ENCODE measurements at places on chromosomes 3 and 15.

DNA sequence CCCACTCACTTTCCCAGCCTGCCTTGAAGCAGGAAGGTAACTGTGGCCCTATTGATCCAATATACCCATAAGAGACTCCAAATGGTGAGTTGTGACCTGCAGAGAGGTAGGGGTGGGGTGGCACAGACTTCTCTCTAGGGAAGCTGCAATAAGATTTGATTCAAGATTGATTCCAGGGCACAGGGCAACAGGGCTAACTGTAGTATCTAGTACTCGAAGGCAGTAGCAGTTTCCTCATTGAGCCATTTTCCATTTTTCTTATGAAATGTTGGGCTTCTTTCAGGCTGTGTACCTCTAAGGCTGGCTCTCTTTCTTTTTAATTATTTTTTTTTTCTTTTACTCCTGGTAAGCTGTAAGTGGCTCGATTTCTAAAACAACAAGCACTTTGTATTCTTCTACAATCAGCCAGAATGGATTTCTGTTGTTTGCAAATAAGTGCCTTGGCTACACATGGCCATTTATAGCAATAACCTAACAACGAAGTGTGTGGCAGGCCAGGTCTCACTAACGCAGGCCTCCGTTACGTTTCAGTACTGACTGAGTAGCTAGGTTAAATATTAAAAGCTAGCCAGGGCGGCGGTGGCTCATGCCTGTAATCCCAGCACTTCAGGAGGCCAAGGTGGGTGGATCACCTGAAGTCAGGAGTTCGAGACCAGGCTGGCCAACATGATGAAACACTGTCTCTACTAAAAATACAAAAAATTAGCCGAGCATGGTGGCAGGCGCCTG is 19.3 kb downstream of the CCDC12 start:
- DNase-seq: no peak

DNA sequence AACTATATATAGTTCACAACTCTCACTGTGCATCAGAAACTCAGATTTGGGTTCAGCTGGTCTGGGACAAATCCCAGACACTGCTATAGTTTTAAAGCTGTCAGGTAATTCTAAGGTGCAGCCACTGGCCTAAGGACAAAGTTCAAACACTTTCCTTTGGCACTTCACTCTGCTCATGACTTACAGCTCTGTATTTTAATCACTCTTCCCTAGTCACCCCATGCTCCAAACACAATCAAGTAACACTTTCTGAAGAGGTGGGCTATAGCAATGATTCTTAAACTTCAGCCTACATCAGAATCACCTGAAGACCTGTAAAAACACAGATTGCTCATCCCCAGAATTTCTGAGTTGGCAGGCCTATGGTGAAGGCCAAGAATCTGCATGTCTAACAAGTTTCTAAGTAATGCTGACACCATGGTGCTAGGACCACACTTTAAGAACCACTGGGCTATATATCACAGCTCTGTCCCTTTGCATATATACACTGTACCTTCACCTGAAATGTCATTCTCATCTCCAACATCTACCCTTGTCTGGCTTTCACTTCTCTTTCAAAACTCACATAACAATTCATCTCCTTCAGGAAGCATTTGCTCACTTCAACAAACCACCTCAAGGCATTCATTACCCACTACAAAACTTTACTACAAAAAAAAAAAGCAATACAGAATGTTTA is 21.4 kb downstream of the STAG1 start:
- DNase-seq: no peak

DNA sequence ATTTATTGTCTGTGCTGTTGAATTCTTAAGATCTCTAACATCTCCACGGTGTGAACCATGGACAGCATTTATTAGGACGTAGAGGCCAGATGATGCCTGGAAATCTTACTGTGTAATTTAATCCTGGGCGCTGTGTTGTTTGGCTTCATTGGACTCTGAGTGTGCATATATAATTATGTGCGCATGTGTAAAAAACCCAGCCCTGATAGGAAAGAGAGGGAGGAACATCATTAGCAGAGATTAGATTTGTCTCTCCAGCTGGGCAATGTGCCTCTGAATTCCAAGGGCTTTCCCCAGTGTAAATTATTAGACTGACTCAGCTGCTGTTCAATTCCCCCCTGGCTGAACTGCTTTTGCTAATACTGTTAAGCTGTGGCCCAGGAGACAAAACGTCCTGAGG is 39.6 kb downstream of the MAP3K13 start:
- no peak for DNase-seq

DNA sequence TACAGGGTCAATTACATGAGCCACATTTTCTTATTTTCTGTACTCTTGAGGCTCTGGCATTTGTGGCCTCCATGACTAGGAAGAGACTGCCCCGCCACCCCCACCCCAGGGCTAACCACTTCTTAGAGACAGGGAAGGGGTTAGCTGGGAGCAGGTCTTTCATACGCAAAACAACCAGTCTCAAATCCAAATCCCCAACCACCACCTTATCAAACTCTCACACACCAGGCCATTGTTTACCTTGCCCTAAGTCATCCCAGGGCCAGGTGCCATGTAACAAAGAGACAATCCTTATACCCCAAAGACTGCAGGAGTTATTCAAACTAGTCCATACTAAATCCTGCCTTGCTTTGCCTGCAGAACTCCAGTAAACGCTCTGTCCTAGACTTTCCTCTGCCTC is 77.8 kb downstream of the B3GNT5 start:
- no peak for DNase-seq

DNA sequence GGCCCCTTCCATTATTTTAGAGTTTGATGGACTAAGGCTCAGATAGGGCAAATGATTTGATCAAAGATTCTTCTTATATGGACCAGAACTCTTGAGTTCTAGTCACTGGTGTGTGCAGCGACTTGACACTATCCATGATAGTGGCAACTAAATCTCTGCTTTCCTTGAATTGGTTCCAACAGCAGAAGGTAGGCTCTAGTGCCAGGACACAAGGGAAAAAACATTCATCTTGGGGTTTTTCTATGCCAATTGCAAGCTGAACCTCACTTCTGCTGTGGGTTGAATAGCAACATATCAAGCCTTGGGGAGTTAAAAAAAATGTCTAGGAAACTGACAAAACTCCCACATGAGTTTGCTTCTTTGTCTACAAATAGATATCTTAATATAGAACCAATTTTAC is 35.1 kb downstream of the CTXND1 start:
- DNase-seq: no peak

DNA sequence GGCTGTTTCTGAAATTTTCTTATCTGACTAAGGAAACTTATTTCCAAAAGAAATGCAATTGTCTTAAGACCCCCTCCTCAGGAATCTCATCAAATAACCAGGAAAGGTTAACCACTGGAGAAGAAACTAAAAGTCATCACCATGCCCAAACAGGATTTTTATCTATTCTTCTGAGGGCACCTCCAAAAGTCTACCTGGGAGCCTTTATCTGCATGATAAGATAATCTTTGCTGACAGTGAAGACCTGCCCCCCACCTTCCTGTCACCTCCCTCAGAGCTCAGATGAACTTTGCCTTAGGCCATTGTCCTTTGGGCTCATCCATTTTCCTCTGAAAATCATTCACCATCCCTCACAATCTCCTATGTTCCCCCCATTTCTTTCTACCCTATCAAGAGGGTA is 137.3 kb upstream of the SMAD3 start:
- DNase-seq: no peak

- DNase-seq: no peak
Observed at GRCh38 chr3:45712434-45713110, 23.4 kb downstream of the SACM1L start.

DNA sequence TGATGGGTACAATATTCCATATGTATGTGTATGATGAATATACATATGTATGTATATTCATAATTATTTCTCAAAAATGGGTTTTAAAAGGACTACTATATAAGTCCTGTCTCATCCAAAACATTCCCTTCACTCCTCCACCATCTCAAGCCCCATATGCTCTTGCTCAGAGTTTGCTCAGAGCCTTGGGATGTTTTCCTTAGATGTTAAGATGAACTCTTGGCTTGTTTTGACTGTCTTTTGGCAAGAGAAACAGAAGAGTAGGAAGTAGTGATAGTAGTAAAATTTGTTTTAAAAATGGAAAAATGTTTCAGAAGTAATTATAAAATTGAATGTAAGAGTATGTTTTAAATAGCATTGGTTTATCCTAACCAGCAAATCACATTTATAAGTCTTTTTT is 6.2 kb upstream of the EPHA3 start:
- DNase-seq: no peak

- DNase-seq: no peak
Observed at GRCh38 chr15:79451361-79451999, 19.3 kb downstream of the MINAR1 start.

GRCh38 chr3:85455561-85456200 is 496.9 kb downstream of the CADM2 start:
- DNase-seq: no peak

DNA sequence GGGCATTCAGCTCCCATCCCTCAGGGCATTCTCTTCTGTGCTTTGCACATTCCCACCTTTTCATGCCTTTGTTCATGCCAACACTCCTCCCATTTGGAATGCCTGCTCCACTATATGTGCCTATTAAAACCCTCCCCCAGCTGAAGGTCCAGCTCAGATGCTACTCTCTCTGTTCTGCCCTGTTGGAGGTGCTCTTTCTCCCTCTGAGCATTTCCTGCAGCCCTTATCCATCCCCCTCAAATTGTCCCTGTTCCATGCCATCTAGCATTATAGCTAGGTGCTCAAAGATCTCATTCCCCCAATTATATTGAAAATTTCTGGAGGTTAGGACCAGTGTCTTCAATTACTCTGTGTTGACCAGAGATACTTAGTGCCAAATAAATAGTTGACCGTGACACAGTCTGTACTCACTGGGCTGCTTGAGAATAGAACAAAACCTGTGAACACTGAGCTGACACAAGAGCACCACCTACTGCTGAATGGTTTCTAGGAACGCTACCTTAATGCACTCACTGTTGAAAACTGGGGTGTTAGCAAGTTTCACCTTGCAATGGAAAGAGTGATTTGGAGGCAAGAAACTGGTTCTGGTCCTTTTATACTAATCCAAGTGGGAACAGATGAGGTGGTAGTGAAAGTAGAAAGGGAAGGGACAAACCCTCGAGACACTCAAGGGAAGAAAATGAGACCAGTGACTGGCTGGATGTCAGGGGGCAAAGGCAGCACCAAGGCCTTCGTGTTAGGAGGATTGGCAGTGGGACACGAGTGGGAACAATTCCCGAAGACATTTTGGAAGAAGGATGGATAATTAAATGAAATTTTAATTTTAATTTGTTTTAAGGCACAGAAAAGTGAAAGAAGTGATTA is 289.8 kb upstream of the ROPN1 start:
- no peak for DNase-seq

DNA sequence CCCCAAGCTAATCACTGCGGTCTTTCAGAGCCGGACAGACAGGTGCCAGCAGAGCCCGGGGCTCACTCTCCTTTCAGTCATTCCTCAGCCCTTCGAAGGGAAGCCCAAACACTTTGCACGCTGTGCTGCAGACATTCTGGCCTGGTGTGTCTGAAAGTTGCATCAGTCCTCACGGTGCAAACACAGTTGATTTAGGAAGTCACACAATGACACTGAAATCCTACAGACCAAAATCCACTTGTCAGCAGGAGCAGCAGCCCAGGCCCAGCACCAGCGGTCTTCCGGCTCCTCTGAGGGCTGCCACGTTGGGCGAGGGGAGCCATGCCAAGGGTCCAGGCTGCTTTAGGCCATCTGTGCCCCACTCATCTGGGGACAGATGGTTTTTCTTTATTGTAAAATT is 61.6 kb downstream of the RGMA start:
- no peak for DNase-seq

DNA sequence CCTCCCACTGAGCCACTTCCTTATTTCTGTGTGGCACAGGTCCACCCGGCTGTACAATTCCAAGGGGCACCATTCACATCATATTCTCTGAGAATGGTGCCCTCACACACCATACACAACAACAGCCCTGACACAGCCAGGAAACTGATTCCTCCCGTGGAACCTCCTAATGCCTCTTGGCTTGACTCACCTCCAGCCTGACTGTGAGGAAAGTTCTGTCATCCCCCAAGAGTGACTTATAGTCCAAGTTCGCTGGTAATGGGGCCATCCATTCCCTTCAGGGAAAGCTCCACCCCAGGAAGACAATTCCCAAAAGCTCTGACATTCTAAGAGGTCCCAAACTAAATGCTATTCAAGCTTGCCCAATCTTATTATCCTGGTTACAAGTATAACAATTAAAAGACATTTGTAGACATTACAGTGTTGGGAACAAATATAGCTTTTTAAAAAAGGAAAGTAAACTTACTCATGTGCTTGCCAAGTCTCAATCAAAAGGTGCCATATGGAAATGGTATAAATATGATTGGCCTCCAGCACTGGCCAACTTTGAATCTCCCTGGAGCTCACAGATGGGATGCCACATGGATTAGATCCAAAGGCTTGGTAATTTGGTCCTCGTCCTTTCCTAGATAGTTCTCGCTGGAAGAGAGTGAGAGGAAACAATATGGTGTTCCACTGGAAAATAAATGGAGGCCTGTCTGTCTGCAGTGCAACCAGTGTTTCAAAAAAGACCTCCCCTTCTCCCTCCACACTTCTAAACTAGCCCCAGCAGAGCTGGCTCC is 56.3 kb upstream of the PSMD6 start:
- no peak for DNase-seq

DNA sequence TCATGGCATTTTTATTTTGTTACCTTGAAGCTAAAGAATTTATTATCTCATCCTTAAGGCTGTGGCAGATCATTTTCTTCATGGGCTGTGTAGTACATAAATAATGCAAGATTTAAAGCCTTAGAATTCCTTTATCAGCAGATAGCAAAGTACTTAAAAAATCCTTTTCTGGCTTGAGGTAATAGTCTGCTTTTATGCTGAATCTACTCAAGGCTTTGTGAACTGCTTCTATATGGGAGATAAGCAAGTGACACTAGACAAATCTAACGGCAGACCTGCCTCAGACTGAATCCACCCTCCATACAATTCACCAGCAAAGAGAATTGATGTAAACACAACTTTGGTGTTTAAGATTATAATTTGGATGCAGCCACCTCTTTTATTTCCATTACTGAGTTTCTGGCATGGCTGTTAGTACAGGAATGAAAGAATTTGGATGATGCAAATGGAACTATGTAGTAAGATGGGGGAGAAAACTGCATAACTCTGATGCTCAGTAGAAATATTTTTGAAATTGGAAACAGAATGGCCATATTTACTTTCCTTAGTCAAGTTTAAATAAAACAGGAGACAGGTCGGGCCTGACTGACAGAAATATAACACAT is 1121.5 kb downstream of the NAALADL2 start:
- no peak for DNase-seq

GRCh38 chr3:178631950-178632349 is 95.7 kb downstream of the KCNMB2 start:
- DNase-seq: no peak

- DNase-seq: no peak
Observed at GRCh38 chr3:183278479-183279088, 25.5 kb downstream of the B3GNT5 start.

- DNase-seq: no peak
Observed at GRCh38 chr3:127709320-127710060, 36.7 kb downstream of the ABTB1 start.

- no peak for DNase-seq
Observed at GRCh38 chr3:100695696-100696095, 13.6 kb upstream of the TFG start.

GRCh38 chr3:170043506-170043905 is 5.7 kb downstream of the GPR160 start:
- DNase-seq: no peak

GRCh38 chr15:86076468-86076867 is 3.2 kb upstream of the AGBL1 start:
- DNase-seq: no peak
